ENCODE measurements at places on chromosomes 2 and 18.
A peak's percentile ranks its signal among the peaks of the same experiment; 100 is the strongest.

- no peak for DNase-seq
Observed at GRCh38 chr18:9404565-9405060, 70.0 kb downstream of the TWSG1 start.

GRCh38 chr2:223469270-223470046 lies 132.7 kb downstream of the SCG2 start:
- no peak for DNase-seq

DNA sequence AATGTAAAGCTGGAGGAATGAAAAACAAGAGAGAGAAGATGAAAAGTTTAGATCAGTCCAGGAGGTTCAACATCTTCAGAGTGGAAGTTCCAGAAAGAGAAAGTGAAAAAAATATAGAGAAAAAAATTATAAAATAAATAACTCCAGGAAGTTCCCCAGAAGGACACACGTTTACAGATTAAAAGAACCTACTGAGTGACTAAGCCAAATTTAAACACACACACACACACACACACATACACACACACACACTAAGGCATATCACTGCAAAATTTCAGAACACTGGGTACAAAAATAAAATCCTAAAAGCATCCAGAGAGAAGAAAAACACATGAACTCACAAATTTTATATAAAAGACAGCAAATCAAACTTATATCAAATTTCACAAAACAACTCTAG lies 85.9 kb upstream of the PMAIP1 start:
- no peak for DNase-seq

DNA sequence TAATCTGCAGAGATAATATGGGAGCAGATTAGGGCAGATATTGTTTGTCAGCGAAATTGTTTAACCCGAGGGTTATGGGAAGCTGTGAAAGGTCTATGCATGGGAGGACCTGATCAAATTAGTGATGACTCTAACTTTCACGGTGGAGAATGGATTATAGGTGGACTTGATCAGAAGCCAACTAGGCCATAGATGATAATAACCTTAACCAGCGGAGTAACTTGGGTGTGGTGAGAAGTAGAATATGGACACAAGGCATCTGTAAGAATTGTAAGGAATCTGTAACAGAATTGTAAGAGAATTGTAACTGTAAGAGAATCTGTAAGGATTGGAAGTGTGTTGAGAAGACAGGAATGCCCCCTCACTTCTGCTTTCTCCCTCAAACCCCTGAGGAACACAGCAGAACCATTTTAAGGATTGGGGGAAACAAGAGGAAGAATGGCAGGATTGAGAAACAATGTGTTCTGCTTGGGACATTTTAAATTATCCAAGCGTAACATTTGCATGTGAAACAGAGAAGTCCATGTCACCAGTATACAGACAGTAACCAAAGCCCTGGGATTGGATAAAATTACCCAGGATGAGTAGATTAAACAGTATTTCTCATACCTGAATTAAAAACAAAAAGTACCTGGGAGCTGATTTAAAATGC lies 14.9 kb upstream of the SLC39A10 start:
- no peak for DNase-seq

GRCh38 chr2:196249171-196249570 lies 77.8 kb upstream of the STK17B start:
- DNase-seq: no peak

GRCh38 chr2:144132357-144132756 lies 387.6 kb downstream of the ZEB2 start:
- DNase-seq: no peak

DNA sequence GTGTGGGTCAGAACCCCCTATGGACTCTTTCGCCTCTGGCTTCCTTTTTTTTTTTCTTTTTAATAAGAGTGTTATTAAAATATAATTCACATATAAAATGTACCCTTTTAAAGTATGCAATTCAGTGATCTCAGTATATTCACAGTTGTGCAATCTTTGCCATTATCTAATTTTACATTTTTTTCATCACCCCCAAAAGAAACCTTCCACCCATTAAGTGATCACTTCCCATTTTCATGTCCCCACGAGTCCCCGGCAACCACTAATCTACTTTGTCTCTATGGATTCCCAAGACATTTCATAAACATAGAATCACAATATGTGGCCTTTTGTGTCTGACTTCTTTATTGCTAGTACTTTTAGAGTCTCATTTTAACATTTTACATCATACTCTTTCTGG lies 38.7 kb upstream of the ANXA4 start:
- no peak for DNase-seq

DNA sequence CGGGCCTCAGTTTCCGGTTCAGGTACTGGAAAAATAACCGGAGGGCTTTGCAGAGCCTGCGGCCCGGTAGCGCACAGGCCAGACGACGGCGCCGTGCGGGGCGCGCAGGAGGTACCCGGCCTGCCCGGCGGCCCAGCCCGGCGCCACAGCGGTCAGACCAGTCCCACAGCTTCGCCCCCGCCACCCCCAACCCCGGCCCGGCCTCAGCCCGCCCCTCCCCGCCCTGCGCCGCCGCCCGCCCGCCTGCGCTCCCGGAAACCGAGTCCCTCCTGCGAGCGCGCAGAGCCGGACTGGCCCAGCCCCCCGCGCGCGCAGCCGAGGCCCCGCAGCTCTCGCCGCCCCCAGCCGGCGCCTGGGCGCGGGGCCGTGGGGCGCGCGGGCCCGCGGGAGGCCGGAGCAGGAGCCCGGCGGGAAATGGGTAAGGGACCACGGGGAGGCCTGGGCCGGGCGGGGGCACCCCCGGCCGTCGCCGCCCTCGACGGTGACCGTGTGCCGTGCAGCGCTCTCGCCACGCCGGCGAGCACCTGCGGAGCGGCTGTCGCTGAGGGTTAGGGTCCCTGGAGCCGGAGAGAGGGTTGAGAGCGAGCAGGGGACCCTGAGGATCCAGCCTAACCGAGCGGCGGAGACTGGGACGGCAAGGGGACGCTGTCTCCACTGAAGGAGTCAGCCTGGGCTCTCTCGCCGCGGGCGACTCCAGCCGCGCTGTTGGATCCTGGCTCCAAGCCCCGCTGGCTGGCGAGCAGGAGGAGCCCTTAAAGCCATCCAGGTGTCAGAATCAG lies 16.5 kb upstream of the PSD4 start:
- no peak for DNase-seq

- no peak for DNase-seq
Observed at GRCh38 chr2:240413813-240414429, 21.5 kb upstream of the GPC1 start.

DNA sequence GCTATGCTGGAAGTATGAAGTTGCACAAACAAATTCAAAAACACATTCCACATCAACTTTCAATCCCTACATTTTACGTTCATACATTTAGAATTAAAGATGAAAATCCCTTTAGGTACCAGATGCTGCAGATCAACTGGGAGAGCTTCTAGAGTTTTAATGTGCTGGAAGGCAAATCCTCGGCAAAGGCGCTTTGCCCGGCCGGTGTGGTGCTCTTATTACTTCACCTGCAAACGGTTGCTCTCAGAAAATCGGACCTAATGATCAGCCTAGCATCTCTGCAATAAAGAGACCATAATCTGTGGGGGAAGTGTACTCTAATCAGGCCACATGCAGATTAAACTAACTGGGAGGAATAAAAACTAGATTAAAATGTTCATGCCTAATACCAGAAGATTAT lies 513.8 kb downstream of the ZEB2 start:
- DNase-seq: no peak

GRCh38 chr18:577643-578375 lies 2.4 kb upstream of the CETN1 start:
- DNase-seq: no peak

- no peak for DNase-seq
Observed at GRCh38 chr18:64202210-64202836, 53.4 kb upstream of the LINC00305 start.

DNA sequence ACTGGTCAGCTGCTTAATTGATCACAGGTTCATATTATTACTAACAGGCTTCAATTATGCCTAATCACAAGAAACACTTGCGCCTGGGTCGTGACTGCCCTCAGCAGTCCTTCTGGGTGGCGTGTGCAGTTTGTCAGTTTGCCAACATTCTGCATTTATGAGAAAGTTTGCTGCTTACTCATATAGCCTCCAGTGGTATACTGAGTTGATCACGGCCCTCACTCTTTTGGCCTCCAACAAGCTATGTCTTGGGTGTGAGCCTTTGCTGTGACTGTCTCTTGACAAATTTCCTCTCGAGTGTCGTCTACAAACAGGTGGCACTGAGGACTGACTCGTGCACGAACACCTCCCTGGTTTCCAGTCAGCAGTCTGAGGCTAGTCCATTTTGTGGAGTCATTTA lies 27.3 kb downstream of the DCDC2C start:
- no peak for DNase-seq

DNA sequence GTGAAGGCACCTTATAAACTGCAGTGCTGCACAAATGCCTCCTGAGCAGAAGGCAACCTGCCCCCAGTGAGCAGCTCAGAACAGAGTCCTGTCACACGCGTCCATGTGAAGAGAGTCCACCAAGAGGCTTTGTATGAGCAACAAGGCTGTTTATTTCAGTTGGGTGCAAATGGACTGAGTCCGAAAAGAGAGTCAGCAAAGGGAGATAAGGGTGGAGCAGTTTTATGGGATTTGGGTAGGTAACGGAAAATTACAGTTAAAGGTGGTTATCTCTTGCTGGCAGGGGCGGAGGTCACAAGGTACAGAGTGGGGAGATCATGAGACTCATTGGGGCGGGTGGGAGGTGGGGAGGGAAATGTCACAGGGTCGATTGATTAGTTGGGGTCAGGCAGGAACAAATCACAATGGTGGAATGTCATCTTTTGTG lies 53.4 kb upstream of the RALBP1 start:
- no peak for DNase-seq

DNA sequence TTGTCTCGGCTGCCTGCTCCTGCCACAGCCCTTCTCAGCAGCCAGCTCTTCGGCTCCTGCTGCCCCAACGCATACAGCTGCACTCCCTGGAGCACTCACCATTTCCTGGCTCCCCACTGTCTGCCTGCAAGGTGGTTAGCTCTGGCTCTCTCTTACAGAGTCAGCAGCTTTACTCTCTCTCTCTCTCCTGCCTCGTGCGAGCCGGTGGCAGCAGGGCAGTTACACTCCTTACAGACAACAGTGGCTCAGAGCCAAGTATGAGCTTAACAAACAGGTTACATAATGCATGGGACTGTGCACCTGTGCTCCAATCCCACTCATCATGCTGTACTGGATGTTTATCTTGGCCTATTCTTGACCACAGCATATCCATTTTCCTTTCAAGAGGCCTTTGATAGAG lies 47.4 kb upstream of the DNAJC10 start:
- peak; percentile 86 for DNase-seq

GRCh38 chr2:109194620-109194937 lies 65.6 kb downstream of the SH3RF3 start:
- DNase-seq: no peak

- DNase-seq: no peak
Observed at GRCh38 chr2:215861607-215862350, 151.6 kb downstream of the MREG start.

- no peak for DNase-seq
Observed at GRCh38 chr18:48961547-48961946, 10.8 kb upstream of the SMAD7 start.

DNA sequence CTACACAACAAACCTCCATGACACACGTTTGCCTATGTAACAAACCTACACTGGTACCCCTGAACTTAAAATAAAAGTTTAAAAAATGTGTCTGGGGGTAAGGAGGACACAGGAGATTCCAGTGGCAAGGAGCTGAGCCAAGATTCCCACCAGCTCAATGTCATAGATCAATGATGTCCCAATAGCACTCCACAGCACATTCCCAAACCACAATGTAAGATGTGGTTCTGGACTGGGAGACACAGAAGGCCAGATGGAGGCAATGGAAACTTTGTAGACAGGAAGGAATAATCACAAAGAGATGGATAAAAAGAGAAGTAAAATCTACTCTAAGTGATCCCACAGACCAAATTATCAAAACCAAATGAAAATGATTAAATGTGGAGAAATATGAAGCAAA lies 312.4 kb upstream of the SOX11 start:
- DNase-seq: no peak

- DNase-seq: no peak
Observed at GRCh38 chr2:237547841-237548416, 18.4 kb upstream of the PRLH start.

DNA sequence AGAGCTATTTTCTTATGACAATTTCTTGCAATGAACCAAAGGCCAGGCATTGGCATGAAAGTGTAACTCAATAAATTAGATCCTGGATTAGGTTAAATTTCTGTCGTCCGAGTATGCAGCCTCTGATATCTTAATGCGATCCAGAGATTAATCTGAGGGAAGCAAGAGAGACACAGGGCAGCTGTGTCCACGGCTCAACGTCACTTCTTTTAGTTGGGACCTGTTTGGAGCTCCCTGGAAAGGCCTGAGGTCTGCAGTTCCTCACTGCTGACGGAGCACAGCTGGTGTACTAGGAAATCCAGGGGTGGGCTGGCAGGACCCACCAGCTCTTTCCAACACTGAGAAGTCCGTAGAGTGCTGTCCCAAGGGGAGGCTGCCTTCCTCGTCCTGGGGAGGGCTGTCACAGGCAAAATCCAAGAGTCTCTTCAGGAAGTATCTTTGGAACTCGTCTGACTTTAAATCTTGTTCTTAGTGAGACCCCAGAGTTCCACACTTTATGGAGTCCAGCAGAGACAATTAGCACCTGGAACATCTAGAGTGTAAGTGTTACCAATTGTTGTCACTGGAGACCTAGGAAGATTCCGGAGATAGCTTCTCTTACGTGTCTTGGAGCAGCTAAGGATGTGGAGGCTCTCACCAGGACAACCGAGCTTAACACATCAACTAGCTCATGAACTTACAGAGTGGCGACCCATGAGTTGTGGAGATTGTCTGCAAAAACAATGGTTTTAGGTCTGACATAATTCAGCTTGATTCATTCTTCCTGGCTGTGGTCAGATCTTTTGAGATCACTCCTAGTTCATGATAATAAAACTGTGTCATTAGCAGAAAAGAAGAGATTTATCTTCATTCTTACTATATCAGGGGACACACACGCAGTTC lies 173.7 kb downstream of the ACKR3 start:
- no peak for DNase-seq

DNA sequence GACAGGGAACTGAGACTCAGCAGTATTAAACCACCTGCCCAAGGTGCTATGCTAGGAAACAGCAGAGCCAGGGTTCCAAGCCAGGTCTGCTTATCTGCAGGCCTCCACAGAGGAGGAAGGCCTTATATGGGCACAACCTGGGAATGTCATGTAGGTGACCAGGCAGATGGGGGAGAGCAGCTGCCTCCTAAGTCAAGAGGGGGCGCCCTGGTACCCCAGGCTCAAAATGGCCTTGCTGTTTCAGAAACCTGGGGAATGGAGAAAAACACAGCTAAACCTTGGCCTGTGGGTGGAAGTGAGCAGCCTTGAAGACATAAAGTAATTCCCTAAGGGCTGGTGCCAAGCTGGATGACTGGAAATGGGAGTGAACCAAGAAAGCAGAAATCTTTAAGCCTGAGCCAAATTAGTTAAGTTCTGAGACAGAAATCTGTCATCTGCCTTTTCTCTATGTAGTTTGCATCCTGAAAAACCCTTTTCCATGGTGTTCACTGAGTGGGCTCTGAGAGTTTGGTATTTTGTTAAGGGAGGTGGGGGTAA lies 79.1 kb downstream of the MAPK4 start:
- peak; percentile 12 for DNase-seq

GRCh38 chr2:60351802-60352201 lies 201.7 kb downstream of the BCL11A start:
- DNase-seq: no peak

Measured in NCI-H1092 (cell line).